Esophagus muscularis mucosa (tissue), 4 donors: ENCODE measurements at places on chromosomes 16 and 17.

- no peak for DNase-seq
These were observed 40.6 kb upstream of the LITAF start for GRCh38 chr16:11627292-11627663.

DNA sequence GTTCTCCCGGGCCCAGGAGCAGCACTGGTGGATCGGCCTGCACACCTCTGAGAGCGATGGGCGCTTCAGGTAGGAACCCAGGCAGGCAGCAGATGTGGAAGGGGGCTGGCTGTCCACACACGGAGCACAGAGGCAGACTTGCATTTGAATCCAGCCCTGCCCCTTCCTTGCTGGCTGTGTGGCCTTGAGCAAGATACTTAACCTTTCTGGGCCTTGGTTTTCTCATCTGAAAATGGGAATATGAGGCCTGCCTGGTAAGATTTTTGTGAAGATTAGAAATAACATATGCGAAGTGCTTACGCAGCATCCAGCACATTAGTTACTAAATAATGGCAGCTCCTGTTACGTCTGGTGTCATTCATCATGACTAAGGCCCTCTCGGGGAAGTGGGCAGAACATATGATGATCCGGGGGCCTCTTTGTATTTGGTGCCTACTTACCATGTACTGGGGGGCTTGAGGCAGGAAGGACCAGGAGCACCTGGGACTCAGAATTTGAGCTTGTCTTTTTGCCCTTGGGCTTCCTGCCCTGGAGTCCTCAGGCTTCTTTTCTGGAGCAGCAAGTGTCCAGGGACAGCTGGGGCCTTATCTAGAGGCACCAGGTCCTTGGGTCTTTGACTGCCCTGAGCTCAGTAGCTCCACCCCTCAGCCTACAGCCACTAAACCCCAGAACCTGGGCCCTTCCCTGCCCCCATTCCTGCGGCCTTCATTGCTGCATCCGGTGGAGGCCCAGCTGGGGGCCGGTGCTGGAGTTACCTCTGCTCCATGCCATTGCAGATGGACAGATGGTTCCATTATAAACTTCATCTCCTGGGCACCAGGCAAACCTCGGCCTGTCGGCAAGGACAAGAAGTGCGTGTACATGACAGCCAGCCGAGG is 53.8 kb downstream of the MRC2 start:
- no peak for DNase-seq

DNA sequence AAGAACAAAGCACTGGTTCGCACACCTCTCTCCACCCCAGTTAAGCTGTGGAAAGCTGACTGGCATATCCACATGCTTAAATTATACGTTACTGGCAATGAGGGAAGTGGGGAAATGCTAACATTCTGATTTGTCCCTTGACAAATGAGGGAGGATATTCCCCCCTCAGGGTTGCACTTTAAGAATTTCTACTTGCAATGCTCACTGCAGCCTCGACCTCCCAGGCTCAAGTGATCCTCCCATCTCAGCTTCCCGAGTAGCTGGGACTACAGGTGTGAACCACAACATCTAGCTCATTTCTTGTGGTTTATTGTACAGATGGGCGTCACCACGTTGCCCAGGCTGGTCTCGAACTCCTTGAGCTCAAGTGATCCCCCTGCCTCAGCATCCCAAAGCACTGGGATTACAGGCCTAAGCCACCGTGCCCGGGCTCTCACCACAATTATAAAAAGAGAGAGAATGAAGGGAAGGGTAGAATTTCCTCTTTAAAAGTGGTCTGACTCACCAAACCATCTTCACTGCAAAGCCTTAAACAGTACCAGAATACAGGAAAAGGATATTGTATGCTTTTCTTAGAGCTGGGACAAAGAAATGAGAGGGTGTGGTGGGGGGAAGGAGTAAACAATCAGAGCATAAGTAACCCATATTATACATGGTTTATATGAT is 38.9 kb downstream of the KANSL1 start:
- no peak for DNase-seq

DNA sequence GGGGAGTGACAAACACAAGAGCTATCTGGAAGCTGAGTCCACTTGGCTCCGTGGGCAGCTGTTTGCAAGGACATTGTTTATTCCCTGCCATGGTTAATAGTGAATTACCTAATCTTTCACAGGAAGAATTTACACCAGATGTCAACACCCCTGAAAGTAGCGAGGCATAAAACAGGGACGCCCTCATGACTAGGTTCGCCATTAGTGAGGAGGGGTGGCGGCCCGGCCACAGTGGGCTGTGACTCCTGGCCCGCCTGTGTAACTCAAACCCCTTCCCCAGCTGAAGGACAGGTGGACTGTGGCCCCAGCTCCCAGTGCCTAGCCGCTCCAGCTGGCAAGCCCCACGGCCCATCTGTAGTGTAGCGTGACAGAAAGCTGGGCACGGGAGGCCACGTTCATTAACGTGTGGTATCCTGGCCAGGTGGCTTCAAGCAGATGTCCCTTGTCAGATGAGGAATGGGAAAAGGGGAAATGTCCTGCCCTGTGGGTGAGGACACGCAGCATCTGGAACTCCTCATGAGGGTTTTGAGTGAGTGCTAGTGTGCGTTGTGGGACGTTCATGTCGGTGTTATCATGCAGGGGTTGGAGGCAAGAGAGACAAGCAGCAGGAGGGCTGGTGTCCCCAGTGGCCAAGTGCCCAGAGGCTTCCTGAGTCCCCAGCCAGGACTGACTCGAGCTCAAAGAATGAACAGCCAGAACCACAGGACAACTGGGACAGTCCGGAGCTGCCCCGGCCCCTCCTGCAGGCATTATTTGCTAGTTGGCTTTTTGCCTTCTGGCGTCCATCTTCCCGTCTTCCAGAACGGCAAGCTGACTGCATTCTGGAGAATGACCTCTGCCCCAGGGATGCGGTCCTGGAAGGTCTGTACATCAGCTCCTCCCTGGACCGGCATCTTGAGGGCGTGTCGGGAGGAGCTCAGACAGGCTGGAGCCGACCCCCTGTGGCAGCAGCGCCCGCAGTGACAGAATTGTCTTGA is 19.2 kb downstream of the KDM8 start:
- peak; percentile 93 for DNase-seq

- DNase-seq = no peak
These were observed 32.4 kb upstream of the JPH3 start for GRCh38 chr16:87569601-87570571.

GRCh38 chr17:80671039-80671824 is 126.6 kb downstream of the RPTOR start:
- DNase-seq = no peak

- no peak for DNase-seq
These were observed 200.7 kb downstream of the CCDC182 start for GRCh38 chr17:57544401-57544800.

- peak; percentile 96 for DNase-seq
These were observed 85.9 kb downstream of the SNX29 start for GRCh38 chr16:12062343-12063003.

DNA sequence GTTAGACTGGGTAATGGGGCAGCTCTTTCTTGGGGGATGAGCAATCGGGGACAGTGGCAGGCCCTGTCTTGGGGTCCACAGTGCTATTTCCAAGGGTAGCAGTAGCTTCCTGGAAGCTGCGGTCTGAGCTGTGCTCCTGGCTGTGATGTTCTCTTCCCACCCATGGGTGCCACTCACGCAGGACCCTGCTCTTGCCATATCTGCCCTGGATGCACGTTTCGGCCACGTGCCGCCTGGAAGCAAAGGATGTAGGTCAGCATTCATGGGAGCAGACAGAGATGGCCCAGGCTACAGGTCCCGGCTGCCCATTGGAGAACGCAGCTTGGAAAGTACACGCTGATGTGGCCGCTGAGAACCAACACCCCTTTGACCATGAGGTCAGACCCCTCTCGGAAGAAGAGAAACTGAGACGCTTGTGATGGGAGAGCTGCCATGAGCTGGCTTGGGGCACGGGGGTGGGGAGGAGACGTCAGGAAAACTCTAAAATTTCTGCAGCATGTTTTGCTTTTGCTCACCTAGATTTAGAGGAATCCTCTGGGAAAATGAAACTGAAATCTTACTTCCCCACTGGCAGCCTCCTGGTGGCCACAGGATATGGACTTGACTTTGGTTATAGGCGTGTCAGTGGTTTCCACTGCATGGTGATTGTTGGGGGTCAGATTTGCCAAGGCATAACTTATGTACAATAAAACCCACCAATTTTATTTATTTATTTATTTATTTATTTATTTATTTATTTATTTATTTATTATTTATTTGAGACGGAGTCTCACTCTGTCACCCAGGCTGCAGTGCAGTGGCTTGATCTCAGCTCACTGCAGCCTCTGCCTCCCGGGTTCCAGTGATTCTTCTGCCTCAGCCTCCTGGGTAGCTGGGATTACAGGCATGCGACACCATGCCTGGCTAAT is 36.2 kb upstream of the IRF8 start:
- DNase-seq = no peak

DNA sequence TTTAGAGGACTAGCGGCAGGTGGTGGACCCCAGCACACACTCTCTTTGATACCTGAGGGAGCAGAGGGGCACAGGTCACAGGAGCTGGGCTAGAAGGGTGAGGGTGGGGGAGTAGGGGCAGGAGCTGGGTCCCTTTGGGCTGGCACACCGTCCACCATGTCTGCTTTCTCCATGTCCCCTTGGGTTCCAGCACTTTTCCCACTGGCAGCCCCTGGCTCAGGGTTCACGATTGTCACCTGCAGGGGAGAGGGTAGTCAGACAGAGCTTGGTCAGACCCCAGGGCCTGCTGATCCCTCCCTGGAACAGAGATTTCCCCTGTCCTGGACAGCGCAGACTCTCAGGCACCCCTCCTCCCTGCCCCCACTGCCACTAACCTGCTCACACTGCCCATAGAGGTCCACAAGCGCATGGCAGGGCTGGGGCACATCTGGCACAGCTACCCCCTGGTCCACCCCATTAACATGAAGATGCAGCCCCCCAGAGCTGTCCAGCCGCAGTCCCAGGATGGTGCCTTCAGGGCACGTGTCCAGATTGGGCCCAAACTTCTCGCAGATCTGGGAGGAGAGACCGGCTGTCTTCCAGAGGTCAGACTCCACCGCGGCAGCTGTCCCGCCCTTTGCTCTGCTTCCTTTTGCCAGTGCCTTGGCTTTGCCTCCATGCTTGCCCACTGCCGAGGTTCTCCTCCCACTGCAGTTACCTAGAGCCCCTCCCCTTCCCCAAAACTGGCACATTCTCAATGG is 3.1 kb upstream of the GPS2 start:
- DNase-seq = no peak

- DNase-seq = no peak
These were observed 14.6 kb downstream of the CRAMP1 start for GRCh38 chr16:1626776-1627175.

DNA sequence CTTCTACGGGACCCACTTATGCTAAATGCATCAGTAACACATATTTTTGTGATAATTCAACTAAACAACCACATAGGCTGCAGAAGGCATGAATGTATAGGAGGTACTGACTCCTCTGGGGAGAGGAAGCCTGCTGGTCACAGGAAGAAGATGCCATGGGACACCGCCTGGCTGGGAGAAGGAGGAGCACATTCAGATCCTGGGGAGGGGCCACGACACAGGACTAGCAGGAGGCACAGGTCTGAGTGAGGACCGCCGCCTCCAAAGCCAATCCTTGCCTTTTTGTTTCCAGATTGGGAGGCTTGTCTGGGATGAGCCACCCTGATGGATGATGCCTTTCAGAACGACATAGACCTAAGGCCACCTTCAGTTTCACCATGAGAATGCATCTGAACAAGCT is 34.6 kb downstream of the MBTPS1 start:
- DNase-seq = no peak

GRCh38 chr17:44279346-44279665 is 11.4 kb upstream of the SLC4A1 start:
- no peak for DNase-seq

DNA sequence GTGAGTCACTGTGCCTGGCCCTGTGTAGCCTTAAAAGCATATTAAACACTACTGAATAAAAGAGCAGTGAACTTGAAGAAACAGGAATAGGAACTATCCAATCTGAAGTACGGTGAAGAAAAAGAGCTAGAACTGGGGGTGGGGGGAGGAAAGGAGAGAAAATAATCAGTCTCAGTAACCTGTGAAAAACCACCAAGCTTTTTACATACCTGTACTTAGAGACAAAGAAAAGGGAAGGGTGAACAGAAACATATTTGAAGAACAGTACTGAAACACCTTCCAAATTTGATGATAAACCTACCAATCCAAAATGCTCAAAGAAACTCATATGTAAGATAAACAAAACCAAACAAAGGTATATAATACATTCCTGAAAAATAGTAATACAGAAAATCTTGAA is 77.5 kb downstream of the USP32 start:
- no peak for DNase-seq
